ENCODE measurements at places on chromosomes 5 and 9. TPM values are rescaled to one million over a fixed set of nuclear protein-coding genes. Genes with fewer than 3 reads are reported as not detected.

CYFIP2 gene
- total RNA-seq, result 606 TPM

MRNIP gene
- 16.8 TPM for total RNA-seq

DNA sequence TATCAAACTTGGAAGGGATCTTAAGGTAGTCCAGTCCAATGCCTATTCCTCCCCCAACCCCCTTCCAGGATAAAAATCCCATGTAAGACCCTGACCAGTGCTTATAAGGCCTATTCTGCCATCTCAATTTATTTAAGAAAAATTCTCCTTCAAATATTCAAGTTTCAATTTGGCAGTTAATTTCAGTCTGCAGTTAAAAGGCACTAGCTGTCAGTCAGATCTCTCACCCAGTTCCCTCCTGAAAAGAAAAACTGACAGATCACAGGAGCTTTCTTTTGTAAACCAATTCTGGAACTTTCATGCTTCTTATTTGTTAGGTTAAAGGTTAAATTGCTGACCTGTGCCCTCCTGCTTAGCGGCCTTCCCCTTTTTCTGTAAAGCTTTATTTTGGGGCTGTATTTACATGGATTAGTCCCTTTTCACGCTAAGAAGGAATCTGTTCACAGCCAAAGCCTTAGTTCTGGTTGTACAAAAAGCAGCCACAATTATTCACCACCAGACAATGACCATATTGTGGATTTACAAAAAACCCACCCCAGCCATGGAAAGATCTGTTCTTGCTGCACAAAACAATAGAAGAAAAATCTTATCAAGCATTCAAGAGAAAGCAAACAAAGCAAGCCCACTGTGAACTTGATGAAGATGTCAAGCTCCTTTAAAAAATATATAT, 68.7 kb downstream of the DENND1A start:
- no peak for DNase-seq

- DNase-seq, result no peak
These were observed 176.9 kb downstream of the DENND1A start for GRCh38 chr9:123753016-123753415.

DNA sequence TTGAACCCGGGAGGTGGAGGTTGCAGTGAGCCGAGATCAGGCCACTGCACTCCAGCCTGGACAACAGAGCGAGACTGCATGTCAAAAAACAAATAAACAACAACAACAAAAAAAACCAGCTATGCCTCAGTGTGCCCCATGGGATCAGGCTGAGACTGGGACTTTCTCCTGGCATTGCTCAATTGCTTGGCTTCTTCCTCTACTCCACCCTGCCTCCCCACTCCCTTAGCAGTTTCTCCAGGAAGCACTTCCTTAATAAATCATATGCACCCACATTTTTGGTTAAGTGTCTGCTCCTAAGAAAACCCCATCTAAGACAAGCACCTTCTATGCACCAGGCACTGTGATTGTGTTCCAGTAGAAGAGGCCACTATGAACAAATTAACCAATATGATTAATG, 41.0 kb upstream of the TMEM252 start:
- DNase-seq, result no peak

GRCh38 chr5:66741394-66741793, 145.2 kb downstream of the MAST4 start:
- no peak for DNase-seq

DNA sequence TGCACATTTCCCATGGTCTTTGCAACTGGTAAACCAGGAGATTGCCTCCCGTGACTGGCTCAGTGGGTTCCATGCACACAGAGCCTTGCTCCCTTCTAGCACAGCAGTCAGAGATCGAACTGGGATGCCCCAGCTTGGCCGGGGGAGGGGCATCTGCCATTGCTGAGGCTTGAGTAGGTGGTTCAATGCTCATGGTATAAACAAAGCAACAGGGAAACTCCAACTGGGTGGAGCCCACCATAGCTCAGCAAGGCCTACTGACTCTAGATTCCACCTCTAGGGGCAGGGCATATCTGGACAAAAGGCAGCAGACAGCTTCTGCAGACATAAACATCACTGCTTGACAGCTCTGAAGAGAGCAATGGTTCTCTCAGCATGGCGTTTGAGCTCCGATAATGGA, 67.0 kb upstream of the PPP1R2B start:
- DNase-seq, result no peak

- DNase-seq, result no peak
These were observed 278.0 kb downstream of the ADAMTS6 start for GRCh38 chr5:65203746-65204145.

GABRG2 gene
- not detected for total RNA-seq

- DNase-seq, result no peak
These were observed 1.5 kb downstream of the RNF208 start for GRCh38 chr9:137220317-137221094.

GRCh38 chr5:102809033-102809432, 53.9 kb downstream of the PAM start:
- no peak for DNase-seq

MRRF gene
- 34.1 TPM for total RNA-seq

- no peak for DNase-seq
These were observed 157.2 kb upstream of the CD180 start for GRCh38 chr5:67353500-67354450.

SPINK6 gene
- total RNA-seq, result not detected

DNA sequence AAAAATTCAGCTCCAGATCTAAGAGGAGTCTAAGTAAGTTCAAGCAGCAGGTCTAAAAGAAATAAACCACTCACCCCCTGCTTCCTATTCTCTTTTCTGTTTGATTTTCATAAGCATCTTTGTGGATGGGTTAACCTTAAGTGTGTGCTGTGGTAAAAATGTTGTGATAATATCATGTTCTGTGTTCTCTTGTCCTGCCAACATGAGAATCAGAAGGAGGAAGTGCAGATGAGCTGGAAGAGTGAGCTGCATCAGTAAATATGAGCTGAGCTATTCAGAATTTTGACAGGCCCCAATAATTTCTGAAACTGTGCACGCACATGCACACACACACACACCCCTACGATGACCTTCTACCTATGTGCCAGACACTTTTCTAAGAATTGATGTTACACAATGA, 186.5 kb upstream of the ANKRD55 start:
- no peak for DNase-seq

- DNase-seq, result no peak
These were observed 61.6 kb downstream of the ERCC6L2 start for GRCh38 chr9:95937131-95937530.

GRCh38 chr5:45596320-45596719, 99.9 kb downstream of the HCN1 start:
- DNase-seq, result no peak

- DNase-seq, result no peak
These were observed 397.3 kb upstream of the GRIN3A start for GRCh38 chr9:102135768-102136167.

PCDHB4 gene
- not detected for total RNA-seq

DNA sequence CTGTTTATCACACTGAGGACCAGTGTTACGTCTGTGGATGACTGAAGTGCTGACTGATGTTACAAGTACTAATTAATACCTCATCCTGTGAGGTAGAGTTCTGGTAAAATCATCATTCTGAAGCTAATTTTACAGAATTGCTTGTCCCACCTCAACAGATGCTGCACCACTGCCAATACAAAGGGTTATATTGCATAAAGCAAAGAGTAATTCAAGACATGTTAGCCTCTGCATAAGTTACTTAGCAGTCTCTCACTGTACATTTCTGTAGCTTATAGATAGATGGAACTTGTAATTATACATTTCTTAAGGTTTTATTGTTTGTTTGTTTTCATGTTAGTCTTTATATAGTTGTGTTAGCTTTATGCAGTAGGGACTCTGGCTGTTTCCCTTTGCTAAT, 513.6 kb downstream of the ANXA1 start:
- no peak for DNase-seq

TNFSF15 gene
- 2.5 TPM for total RNA-seq

AQP3 gene
- total RNA-seq, result 194 TPM

DNA sequence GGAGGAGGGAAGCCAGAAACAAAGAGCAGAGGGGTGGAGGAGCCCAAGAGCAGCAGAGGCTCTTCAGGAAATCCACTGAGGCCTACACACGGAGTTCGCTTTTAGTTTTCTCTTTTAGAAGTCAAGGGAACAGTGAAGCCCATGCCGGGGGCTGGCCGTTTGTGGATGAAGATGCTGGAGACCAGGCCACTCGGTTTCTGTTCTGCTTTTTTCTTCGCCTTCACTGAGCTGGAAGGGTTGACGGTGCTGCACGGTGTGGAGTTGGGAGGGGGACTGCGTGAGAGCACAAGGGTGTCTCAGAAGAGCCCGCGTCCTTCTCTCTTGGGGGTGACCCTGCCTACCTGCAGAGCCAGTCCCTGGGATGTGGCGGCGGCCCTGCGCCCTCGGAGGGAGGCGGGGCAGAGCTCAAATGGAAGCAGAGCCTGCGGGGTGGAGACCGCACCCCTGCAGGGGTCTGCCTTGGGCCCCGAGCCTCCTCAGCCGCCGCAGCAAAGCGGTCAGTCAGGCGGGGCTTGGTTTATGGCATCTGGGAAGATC, 68.5 kb upstream of the CACNA1B start:
- no peak for DNase-seq

- DNase-seq, result no peak
These were observed 34.8 kb upstream of the RICTOR start for GRCh38 chr5:39108987-39109386.

GRCh38 chr5:36049949-36050348, 16.7 kb downstream of the UGT3A2 start:
- DNase-seq, result no peak

DNA sequence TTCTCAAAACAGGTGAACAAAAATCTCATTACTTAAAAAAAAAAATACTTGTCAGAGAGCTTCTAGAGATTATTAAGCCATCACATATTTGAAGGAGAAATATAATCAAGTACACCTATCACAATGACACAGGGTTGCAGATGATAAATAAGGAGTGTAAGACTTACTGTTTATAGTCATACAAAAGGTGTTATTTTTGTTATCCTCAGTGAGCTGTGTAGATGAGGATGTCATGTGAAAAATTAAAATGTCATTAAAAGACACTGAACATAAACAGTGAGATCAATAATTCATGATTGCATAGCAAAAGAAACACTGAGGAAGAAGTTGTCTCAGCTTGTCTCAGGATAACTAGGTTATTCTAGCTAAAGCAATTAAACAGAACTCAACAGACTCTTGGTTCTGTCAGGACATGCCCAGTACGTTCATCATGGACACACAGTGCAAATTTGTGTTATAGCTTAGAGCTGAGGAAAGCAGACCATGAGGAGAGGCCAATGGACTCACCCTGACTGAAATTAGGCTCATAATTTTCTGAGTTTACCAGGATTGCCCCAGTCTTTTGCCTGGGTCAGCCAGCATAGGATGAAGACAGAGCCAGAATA, 1162.6 kb upstream of the C9orf72 start:
- no peak for DNase-seq

- no peak for DNase-seq
These were observed 429.9 kb downstream of the CAAP1 start for GRCh38 chr9:26462751-26463150.

FOXD4L5 gene
- 0.27 TPM for total RNA-seq

IGFBPL1 gene
- not detected for total RNA-seq

DNA sequence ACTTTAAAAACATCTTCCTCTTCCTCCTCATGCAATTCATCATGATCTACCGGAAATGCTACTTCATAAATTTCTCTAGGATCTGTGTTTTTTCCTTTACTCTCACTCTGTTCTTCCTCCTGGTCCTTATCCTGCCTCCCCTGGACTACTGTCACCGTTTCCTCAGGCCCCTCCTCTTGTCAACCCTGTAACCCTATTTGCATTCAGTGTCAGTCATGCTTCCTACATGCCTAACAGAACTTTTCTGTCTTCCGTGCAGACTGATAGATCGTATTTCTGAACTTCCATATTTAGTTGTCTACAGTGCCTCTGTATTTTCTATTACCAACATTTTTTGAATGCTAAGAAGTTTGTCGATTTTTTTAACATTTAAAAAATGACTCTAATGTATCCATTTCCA, 27.3 kb downstream of the HTR4 start:
- DNase-seq, result no peak

GRCh38 chr9:133950629-133951111, 41.5 kb downstream of the VAV2 start:
- no peak for DNase-seq
